ENCODE measurements at places on chromosomes 1 and 21.

GRCh38 chr1:148352470-148353053, 130.5 kb downstream of the PPIAL4G start:
- DNase-seq = no peak

DNA sequence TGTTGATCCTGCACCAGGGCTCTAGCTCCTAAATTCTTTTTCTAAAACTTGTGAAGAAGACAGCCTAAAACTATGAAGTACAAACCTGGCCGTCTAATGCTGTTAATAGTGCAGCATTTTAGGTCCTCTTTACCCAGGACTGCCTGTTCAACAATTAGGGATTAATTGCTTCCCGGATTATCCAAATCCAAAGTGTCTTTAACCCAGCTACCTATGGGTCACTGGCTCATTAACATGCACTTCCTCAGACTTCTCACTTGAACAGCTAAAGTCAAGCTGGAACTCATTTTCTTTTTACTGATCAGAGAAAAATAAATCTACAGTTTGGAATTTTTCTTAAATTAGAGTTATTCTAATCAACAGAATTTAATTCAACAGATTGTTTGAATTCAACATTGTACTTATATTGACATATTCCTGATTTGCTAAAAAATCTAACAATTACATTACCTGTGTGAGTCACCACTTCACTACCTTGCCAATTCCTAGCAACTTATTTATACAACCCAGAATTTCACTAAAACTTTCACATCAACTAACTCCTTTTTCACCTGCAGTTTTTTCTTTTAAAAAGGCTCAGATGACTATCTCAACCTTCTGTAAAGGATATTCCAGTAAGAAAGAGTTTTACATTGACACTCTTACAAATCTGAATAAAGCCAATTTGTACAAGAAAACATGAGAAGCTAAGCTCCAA, 3.3 kb downstream of the HNRNPU start:
- no peak for DNase-seq

DNA sequence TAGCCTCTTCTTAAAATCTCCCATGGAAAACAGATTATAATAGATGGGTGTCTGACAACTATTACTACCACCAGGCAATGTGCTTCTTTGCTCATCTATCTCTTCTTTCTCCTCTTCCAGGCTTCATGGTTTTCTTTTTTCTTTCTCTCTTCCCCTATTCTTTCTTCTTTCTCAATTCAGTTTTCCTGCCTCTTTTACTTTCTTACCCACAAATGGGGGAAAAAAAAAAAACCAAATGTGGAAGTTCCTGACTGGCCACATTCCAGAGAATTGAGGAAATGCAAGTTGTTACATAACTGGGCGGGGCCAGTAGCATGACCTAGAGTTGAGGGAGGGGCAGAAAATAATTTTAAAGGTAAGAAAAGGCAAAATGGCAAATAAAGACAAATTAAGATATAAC, 10.9 kb upstream of the SMG7 start:
- DNase-seq = peak; percentile 42

DNA sequence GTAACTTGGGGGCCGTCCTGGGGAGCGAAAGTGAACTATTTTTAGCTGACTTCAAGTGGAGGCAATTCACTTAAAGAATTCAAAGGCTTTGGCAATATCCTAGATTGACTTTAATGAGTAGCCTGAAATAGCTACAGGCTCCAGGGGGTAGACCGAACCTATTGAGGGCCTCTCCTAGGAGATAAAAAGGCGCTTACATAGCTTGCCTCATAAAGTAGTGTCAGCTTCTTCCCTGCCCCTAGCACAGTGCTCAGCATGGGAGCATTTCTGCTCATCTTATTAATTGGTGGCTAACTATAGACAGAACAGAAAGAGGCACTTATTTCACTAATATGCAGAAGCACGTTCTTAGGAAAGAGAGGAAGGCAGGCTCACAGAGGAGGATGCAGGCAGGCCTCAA, 12.3 kb upstream of the CTNNBIP1 start:
- no peak for DNase-seq

DNA sequence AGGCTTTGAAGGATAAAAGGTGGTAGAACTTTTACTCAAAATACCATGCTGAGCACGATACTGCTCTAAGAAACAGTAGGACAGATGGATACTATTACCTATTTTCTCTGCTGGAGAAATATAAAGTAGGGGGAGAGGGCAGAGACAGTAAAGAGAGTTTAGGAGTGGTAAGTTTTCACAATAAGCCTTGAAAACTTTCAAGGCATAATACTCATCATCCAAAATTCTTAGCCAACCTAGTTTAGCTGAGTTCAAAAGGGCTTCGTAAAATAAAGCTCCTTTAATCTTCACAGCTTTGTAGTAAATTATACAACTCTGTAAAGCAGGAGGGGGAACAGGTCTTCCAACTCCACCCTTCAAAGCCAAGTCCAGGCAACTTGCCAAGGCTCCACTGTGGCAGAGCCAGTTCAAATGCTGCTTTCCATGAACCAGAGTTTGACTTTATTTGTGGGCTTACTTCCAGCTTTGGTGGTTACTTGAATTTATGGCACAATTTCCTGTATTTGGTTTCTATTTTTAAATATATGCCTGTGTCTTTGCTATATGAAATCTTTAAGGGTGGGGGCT, 15.5 kb downstream of the TEX38 start:
- peak; percentile 29 for DNase-seq

- no peak for DNase-seq
Observed at GRCh38 chr1:183355797-183356196, 62.4 kb downstream of the NMNAT2 start.

DNA sequence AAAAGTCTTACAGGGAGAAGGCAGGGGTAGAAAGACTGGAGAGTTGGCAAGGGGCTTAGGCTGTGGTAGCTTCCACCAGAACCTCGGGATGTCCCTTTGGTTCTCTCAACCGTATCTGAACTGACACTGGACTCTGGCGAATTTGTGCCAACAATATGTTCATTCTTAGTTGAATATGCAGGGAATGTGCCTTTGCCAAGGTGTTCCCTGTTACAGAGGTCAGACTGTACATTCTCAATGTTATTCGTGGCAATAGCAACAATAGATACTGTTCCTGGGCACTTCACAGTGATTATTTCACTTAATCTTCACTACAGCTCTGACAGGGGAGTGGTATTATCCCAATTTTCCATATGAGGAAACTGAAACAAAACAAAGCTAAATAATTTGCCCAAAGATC, 51.5 kb upstream of the RAB3GAP2 start:
- no peak for DNase-seq

- DNase-seq = no peak
Observed at GRCh38 chr1:905811-906599, 17.7 kb upstream of the SAMD11 start.

DNA sequence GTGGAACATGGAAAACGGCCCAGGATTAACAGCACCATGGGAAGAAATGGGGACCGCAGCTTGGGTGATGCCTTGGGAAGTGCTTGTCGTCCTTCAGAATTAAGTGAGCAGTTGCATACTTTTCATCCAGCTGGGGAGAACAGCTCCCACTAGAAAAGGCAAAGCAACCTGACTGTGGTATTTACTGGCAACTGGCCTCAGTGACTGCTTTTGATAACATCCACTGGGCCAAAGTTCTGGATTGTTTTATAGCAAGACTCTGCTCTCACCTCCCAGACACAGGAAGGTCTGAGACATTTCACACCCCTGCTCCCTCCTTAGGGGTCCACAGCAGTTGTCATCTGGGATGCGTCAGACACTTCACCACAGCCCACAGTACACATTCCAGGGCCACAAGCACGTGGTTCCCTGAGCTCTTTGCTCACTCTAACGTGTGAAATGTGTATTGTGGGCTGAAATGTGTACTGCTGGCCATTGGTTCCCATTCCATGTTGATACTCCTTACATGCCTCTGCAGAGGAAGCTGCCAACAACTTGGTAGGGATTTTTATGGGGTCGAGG, 6.6 kb downstream of the PAPPA2 start:
- no peak for DNase-seq

GRCh38 chr1:90798344-90798743, 81.2 kb upstream of the BARHL2 start:
- no peak for DNase-seq

- DNase-seq = peak; percentile 72
Observed at GRCh38 chr1:93042187-93043056, 36.7 kb upstream of the MTF2 start.

- DNase-seq = no peak
Observed at GRCh38 chr1:216913976-216914375, 190.7 kb upstream of the ESRRG start.

- no peak for DNase-seq
Observed at GRCh38 chr21:41481191-41481590, 26.8 kb downstream of the TMPRSS2 start.

DNA sequence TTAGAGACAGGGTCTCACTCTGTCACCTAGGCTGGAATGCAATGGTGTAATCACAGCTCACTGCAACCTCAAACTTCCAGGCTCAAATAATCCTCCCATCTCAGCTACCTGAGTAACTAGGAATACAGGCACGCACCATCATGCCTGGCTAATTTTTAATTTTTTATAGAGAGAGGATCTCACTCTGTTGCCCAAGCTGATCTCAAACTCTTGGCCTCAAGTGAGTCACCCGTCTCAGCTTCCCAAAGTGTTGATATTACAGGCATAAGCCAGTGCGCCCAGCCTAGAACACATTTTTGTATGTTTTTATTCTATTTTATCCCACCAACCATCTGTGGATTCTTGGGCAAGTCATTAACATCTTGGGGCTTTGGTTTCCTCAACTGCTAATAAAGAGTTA, 100.5 kb downstream of the AK5 start:
- no peak for DNase-seq

- DNase-seq = peak; percentile 34
Observed at GRCh38 chr1:47776667-47777131, 220.5 kb downstream of the TRABD2B start.

DNA sequence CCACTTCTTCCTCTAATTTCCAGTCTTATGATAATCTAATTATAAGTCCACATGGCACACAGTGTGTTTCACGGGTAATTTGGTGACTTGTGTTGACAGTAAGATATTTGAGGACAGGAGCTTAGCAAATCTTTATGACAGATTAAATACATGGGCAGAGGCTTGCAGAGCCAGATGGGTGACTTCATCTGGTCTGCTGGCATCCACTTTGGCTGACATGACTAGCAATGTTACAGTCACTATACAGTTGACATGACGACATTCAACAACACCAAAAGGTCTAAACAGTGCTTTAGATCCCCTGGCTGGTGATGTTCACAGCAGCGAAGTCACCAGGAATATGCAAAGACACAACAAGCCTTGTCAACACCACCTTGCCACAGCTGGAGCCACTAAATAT, 147.2 kb downstream of the ETS2 start:
- DNase-seq = peak; percentile 63

GRCh38 chr1:187938092-187938491, 1109.3 kb downstream of the PLA2G4A start:
- DNase-seq = no peak

GRCh38 chr1:153608742-153609584, 4.0 kb downstream of the S100A16 start:
- no peak for DNase-seq

DNA sequence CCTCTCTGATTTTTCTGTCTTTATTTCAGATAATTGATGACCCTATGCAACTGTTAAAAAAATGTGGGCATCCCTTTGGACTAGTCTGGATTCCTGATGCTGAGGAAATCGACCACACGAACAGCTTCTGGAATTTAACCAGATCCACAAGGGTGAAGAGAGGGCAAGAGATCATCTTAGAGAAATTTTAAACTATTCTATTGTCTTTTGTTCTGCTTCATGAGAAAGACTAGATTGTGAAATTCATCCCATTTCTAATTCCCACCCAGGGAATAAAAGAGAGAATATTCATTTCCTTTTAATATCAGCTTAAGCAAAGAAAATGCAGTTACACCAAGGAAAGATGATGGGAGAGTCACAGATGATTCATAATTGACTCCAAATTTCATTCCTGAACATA, 71.8 kb downstream of the DUSP10 start:
- DNase-seq = no peak

DNA sequence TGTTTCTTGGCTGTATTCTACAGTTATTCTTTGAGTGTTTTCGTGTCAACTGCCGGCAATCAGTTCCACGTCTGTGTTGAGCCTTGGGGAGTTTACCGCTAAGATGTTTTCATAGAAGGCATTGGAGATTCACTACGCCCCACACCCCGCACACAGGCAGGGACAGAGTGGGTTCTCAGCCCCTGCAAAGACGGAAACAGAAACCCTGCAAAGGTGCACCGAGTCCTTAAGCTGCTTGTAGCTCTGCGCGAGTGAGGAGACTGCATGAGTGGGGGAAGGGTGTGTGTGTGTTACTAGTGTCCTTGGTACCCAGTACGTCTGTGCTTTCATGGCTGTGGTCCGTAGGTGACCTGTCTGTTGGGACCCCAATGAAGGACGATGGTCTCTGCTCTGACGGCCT, 1.9 kb downstream of the LHX4 start:
- peak; percentile 58 for DNase-seq

DNA sequence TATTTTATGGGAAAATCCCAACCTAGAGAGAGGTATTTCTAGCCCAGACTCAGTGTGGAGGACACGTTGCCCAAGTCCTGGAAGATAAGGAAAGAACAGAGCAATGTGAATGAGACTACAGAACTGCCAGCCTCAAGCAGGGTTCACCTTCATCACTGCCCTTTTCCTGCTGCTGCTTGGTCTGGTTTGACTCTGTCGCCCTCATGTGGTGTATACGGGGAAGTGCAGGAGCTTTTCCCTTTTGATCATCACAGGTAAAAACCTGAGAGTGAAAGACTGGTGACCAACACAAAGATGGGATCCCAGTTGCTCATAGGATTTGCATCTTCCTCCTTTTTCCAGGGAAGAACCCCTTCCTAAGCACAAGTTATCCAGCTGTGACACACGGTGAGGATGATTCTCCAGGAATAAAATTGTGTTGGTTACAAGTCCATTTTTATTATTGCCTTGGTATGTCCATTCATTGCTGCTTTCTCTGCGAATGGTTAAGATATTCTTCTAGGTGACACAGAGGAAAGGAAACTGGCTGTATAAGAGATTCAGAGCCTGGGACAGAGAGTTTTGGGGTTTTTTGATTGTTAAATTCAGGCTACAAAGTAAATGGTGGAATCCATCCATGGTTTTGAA, 89.5 kb upstream of the CD53 start:
- peak; percentile 83 for DNase-seq

DNA sequence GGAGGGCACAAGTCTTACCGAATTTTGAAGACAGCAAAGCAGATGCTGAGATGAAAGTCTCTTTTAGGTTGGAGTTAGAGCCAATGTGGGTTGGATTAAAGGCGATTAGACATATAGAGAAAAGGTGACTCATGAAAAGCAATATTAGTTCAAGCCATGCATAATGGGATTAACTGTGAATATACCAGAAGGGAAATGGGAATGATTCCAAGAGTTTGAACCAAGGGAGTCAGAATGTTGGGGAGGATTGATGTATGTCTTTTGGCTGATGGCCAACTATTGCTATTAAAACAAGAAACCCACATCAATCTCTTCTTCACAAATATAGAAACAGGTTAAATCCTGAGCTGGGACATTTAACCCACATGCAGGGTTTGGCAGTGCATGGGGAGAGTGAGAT, 1.2 kb downstream of the HMGCS2 start:
- DNase-seq = peak; percentile 23

- peak; percentile 85 for DNase-seq
Observed at GRCh38 chr1:230167419-230167852, 100.4 kb downstream of the GALNT2 start.
